Activated naive CD4-positive, alpha-beta T cell treated with anti-CD3 and anti-CD28 coated beads, Interleukin-2, amount 50 U/mL, for 16 hours (primary cell): ENCODE measurements at places on chromosomes 12 and 14.

GRCh38 chr12:124938587-124938986 lies 24.1 kb upstream of the UBC start:
- no peak for DNase-seq

DNA sequence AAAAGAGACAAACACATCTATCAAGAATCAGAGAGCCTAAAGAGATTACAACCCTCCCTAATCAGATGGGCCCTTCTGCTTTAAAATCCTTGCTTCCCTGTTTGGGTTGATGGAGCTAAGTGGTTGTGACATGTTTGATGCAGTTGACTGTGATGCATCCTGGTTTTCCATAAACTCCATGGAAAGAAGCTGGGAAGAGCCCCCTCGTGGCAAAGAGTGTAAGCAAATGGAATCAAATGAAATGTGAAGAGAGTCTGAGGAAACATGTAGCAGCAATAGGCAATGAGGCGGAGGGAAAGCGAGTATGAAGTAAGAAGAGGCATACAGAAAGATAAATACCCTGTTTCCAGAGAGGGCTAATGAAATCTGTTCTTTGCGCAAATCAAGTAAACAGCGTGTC lies 70.4 kb upstream of the SLCO1C1 start:
- no peak for DNase-seq

DNA sequence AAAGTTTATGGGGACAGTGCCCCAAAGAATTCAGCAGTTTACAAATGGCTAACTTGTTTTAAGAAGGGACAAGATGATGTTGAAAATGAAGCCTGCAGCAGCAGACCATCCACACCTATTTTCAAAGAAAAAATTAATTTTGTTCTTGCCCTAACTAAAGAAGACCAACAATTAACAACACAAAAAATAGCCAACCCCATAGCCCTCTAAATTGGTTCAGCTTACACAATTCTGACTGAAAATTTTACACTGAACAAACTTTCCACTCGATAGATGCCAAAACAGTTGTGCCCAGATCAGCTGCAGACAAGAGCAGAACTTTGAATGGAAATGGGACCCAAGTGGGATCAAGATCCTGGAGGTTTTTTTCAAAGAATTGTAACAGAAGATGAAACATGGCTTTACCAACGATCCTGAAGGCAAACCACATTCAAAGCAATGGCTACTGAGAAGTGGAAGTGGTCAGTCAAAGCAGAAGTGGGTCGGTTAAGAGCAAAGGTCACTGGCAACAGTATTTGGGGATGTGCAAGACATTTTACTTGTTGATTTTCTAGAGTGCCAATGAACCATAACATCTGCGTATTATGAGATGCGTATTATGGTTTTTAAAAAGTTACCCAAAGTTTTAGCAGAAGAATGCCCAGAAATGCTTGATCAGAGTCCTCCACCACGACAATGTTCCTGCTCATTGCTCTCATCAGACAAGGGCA lies 30.0 kb downstream of the SLC39A9 start:
- DNase-seq: no peak

- no peak for DNase-seq
Observed at GRCh38 chr12:10362828-10363657, 26.8 kb downstream of the KLRK1 start.

DNA sequence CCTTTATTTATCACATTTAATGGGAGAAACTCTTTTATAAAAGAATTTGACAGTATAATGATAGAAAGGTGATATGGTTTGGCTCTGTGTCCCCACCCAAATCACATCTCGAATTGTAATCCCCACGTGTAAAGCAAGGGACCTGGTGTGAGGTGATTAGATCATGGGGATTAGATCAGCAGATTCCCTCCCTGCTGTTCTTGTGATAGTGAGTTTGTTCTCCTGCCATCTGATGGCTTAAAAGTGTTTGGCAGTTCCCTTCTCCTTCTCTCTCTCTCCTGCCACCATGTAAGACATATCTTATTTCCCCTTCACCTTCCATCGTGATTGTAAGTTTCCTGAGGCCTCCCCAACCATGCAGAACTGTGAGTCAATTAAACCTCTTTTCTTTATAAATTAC lies 1110.3 kb downstream of the FLRT2 start:
- no peak for DNase-seq
